ENCODE measurements at places on chromosomes 2 and 18. TPM values are rescaled to one million over a fixed set of nuclear protein-coding genes. Genes with fewer than 3 reads are reported as not detected.
A peak's percentile ranks its signal among the peaks of the same experiment; 100 is the strongest.

Gene C2orf80
- not detected for total RNA-seq

Gene NHEJ1
- total RNA-seq: 13.9 TPM

DNA sequence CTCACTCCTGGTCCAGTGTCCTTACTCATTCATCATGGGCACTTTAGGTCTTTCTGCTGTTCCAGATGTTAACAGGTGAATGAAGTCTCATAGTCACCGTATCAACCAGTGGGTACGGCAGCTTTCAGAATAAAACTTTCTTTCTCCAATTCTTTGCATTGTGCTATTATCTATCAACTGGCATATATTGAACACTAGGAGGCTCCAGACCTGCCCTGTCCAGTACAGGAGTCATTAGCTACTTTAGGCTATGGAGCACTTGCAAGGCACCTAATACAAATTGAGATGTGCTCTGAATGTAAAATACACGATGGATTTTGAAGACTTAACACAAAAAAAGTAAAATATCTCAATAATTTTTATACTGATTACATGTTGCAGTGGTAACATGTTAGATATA is 43.2 kb upstream of the NEB start:
- DNase-seq: no peak

- no peak for DNase-seq
Measured at GRCh38 chr18:11518788-11519685, 90.4 kb upstream of the SLC35G4 start.

GRCh38 chr2:71554028-71554705 is 100.8 kb downstream of the DYSF start:
- no peak for DNase-seq

Gene SCN9A
- 3.1 TPM for total RNA-seq

Gene TUBB8B
- total RNA-seq: not detected

Gene TDRD15
- total RNA-seq: 0.10 TPM

DNA sequence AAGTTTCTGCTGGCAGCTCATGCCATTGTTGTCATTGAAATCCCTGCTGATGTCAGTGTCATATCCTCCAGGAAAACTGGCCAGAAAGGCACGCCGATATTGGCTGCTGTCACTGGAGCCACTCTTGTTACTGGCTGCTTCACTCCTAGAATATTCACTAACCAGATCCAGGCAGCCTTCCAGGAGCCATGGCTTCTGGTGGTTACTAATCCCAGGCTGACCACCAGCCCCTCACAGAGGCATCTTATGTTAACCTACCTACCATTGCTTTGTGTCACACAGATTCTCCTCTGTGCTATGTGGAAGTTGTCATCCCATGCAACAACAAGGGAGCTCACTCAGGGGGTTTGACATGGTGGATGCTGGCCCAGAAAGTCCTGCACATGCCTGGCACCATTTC is 27.0 kb upstream of the MTX2 start:
- no peak for DNase-seq

Gene KCNE4
- 9.1 TPM for total RNA-seq

Gene LIMS4
- 1.6 TPM for total RNA-seq

- DNase-seq: no peak
Measured at GRCh38 chr18:74540652-74541421, 6.5 kb downstream of the CNDP1 start.

Gene CNNM3
- total RNA-seq: 18.9 TPM

DNA sequence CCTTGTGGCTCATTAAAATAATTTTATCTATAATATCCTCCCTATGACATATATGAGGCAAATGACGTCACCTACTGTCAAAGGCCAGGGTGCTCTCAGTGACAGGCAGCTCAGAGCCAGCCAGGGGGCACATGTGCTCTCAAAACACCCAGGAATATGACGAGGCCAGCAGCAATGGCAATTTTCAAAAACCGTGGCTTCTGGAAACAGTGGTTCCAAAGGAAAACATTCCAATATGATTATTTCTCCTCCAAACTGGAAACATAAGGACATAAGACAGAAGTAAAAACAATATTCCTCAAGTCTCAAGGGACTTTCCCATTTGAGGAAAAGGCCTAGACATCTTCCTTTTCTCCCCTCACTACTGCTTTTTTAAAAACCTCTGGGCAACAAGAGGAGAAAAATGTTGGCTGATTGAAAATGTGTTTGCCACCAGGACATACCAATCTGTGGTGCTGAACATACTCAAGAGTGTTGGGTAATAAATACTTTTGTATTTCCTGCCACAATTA is 40.8 kb downstream of the RNF152 start:
- DNase-seq: no peak

Gene IMPA2
- total RNA-seq: 14.3 TPM

Gene CYP27C1
- total RNA-seq: 0.73 TPM

Gene GAL3ST2
- 0.47 TPM for total RNA-seq

Gene FAM110C
- total RNA-seq: 21.8 TPM

Gene ZNF892
- 5.3 TPM for total RNA-seq

Gene CD8A
- total RNA-seq: 10.9 TPM

- no peak for DNase-seq
Measured at GRCh38 chr18:41244591-41245037, 710.4 kb upstream of the PIK3C3 start.

Gene SPATA3
- total RNA-seq: not detected

Gene AMER3
- total RNA-seq: not detected

Gene SCTR
- total RNA-seq: not detected

GRCh38 chr2:222776792-222777191 is 84.0 kb upstream of the ACSL3 start:
- DNase-seq: no peak

DNA sequence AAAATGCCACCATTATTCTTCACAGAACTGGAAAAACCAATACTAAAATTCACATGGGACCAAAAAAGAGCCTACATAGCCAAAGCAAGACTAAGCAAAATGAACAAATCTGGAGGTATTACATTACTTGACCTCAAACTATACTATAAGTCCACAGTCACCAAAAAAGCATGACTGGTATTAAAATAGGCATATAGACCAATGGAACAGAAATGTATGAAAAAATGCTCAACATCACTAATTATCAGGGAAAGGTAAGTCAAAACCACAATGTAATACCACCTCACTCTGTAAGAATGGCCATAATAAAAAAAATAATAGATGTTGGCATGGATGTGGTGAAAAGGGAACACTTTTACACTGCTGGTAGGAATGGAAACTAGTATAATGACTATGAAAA is 158.6 kb downstream of the CDH2 start:
- no peak for DNase-seq

DNA sequence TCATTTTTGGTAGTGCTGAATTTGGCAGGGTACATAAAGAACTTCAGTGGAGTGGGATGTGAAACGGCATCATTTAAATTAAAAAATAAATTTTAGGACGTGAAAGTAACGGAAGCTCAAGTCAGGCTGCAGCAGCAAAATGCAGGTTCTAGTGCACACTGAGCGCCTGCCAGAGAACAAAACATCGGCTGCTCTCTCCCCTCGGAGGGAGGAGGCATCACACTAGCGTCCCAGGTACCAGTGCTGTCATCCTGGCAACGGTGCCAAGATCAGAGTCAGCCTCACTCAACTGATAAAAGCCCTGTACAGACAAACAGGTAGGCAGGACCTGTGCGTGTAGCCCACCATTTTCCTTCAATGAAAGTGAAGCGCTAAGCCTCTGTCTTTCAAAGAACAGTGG is 261.5 kb downstream of the PTGR3 start:
- no peak for DNase-seq

Gene HOXD3
- total RNA-seq: 28.2 TPM

- DNase-seq: no peak
Measured at GRCh38 chr2:47917276-47917961, 11.1 kb upstream of the FBXO11 start.

DNA sequence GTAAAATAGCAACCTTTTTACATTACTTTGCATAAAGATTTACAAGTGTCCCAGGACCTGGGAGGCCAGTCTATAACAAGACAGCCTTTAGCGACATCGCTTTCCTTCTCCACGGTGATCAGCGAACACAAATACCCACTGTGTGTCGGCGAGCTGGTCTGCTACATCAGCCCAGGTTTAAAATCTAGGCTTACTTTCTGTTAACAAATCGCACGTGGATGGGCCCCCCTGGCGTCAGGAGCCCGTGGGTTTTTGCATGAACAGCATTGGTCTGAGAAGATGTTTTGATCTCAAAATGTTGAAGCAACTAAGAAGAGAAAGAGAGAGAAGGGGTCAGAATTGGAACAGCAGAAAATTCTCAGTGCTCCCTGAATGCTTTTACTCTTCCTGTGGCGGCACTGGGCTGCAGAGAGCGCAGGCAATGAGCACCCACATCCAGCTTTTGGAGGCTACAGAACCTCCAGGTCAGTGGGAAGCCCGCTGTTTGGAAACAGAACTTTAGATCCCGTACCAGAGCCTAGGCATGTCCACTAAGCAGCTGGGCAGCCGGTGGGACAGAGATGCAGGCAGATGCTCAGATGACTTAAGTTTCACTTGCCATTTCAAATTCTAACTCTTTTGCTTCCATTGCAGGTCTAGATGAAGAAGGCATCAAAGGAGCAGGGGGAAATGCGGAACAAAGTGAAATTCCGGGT is 32.9 kb downstream of the CYP27C1 start:
- DNase-seq: peak; percentile 13

Gene TFPI
- total RNA-seq: 54.7 TPM

GRCh38 chr2:27776097-27776496 is 4.6 kb downstream of the MRPL33 start:
- peak; percentile 67 for DNase-seq
